ENCODE measurements at places on chromosomes 12 and 14.

GRCh38 chr14:93965287-93965821, 11.0 kb downstream of the ASB2 start:
- DNase-seq: no peak

DNA sequence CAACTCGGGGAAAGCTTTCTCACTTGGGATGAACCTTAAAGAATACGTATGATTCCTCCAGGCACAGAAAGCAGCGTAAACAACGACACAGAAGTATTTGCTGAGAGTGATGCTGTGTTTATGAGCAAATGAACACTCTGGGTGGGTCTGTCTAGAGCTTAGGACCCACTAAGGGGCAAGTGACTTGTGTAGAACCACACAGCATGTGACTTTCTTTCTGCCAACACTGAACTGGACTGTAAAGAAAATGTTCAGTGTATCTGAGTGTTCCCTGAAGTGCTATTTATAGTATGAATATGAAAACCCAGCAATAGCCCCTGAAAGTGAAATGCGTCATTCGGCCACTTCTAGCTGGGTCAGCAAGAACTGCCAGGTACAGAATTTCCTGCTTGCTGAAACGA, 78.5 kb downstream of the ST8SIA1 start:
- no peak for DNase-seq

DNA sequence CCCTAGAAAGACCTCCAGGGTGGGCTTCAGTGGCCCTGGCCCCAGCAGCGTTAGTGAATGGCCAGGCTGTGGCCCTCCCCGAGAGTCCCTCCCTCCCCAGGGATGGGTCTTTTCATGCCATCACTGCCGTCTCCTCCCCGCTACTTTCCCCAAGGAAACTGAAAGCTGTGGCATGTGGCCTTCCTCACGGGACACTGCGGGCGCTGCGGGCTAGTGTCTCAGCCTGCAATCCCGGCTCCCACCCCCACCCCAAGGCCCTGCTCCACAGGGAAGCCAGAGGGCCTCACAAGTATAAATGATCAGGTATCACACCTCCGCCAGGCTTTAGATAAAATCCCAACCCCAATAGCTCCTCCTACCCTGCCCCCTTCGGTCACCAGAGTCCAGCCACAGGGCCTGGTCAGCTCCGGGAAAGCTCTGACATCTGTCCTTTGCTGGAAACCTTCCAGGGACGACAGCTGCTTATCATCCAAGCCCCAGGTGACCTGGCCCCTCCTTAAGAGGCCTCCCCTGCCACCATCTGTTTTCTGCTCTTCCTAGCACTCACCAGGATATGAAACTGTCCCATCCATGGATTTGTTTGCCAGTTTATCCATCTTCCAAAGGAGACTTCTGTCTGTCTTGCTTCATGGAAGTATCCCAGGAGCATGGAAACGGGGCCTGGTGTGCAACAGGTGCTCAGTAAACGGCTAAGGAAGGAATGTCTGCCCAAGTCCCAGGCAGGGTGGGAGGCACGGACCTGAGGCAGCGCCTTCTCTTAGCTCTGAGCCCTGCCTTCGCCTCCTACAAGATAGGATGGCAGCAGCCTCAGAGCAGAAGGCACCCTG, 31.6 kb downstream of the CCDC85C start:
- DNase-seq: no peak

DNA sequence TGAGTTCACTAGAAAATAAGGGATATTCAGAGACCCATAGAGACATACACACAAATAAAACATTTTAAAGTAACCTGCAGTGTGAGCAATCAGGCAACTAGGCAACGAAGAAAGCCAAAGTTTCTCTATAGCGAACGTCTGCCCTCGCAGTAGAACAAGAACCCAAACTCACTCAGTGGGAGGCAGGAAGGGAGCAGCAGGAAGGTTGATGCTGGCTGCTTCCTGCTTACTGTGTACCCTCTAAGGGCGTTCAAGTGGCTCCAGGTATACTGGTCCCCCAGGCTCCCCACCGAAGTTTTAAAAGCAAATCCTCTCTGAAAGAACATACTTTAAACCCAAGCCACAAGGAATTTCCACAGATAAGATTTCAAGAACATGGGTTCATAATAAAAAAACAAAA, 249.3 kb downstream of the FOXN3 start:
- DNase-seq: no peak

- no peak for DNase-seq
Observed at GRCh38 chr14:77311217-77311616, 9.5 kb downstream of the POMT2 start.

DNA sequence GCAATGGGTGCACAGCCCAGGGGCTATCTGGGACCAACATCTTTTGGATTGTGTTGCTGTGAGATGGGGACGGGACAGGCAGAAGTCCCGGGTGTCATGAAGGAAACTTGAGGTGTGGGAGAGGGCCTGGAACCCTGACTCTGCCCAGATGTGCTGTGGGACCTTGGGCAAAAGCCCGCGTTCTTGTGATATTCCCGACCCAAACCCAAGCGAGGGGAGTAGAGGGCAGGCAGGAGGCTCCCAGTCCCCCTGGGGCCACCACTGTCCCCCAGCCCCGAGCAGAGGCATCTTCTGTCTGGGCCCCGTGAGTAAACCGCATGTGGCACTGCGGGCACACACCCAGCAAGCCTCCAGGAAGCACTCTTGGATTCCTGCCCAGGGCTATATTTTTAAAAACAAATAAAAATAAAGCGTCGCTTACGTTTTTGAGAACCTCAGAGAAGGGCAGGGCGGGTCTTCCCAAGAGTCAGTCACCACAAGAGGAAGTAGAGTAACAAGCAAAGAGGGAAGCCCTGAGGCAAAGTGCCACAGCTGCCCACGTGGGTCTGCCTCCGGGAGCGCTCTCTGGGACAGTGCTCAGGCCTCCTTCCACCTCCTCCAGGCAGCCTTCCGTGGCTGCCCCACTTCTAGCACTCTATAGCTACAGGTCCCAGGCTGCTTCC, 39.5 kb downstream of the BEGAIN start:
- DNase-seq: peak; percentile 86

GRCh38 chr12:14968478-14968877, 4.4 kb upstream of the PDE6H start:
- DNase-seq: no peak

GRCh38 chr14:26444822-26445221, 153.0 kb downstream of the NOVA1 start:
- no peak for DNase-seq

GRCh38 chr12:4539167-4539870, 629 bp downstream of the RAD51AP1 start:
- no peak for DNase-seq

DNA sequence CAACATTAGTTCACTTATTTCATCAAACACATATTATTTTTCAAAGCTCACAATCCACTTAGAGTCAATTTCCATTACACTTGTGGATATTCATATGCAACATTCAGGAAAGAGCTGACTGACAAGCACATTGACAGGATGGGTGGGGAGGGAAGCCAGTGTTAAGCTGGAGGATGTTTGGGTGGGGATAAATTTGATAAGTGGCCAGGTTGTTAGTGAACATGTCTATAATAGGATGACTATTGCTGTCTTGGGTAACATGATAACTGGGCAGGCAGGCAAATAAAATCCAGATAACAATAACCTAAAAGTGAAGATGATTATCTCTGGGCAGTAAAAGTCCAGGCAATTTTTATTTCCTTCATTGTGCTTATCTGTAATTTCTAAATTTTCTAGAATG, 73.8 kb upstream of the OSBPL8 start:
- no peak for DNase-seq

GRCh38 chr12:94783343-94783742, 133.0 kb upstream of the TMCC3 start:
- DNase-seq: no peak
